ENCODE measurements at places on chromosomes 3 and 15. TPM values are rescaled to one million over a fixed set of nuclear protein-coding genes. Genes with fewer than 3 reads are reported as not detected.

The VPS8 gene
- total RNA-seq, result 18.4 TPM

The XYLB gene
- 5.9 TPM for total RNA-seq

The TLR9 gene
- total RNA-seq, result 0.18 TPM

The ITGB5 gene
- 0.71 TPM for total RNA-seq

The CASR gene
- total RNA-seq, result 0.08 TPM

The GUCA1C gene
- total RNA-seq, result not detected
